MM.1S (cell line): ENCODE measurements at places on chromosomes 3 and 15.

GRCh38 chr15:36832774-36833463 lies 253.5 kb downstream of the CDIN1 start:
- DNase-seq = no peak

DNA sequence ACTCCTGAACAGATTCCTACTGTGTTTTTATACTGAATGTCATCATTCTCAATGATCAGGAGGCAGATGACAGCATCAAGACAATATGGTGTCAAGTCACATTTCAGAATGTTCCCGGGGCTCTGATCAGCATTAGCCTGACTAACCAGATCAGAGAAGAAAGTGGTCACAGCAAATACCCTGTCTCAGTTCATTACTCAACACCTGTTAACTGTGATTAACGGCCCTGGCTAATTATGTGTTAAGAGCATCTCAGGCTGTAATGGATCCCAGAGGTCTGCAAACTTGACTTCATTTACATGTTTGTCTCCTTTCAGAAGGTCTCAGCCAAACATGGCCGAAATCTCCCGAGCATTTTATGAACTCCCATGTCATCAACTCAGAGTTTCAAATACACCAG lies 833.7 kb downstream of the FHIT start:
- DNase-seq = no peak

DNA sequence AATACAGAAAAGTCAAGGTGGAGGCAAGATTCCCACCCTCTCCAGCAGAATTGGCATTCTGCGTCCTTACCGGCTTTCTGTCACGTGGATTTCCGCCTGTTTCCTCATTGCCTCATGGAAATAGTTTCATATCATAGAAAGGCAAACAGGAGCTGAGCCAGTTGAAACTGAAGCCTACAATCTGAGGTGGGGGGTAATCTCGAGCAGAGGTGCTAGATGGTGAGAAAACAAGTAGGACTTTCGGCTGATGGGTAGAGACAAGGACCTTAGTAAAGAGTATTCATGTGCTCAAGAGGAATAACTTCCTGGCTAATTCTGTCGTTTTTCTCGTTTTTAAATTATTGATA lies 39.9 kb downstream of the LRCH3 start:
- no peak for DNase-seq

DNA sequence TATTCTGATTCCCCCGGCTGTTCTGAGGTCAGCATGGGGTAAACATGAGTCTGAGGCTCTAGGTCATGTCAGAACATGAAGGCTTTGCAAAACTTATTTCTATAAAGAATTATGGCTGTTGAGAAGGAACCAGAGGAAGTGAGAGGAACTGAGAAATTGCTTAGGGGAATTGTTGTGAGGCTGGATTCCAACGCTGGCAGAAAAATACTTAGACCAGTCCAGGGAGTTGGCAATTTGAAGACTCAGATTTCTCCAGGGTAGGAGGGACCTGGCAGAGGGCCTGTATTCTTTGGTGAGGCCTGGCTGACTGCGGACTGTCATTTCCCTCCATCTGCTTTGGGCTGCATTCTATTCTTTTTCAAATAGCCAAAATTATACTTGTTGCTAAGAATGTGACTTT lies 155.5 kb downstream of the PLD1 start:
- no peak for DNase-seq

DNA sequence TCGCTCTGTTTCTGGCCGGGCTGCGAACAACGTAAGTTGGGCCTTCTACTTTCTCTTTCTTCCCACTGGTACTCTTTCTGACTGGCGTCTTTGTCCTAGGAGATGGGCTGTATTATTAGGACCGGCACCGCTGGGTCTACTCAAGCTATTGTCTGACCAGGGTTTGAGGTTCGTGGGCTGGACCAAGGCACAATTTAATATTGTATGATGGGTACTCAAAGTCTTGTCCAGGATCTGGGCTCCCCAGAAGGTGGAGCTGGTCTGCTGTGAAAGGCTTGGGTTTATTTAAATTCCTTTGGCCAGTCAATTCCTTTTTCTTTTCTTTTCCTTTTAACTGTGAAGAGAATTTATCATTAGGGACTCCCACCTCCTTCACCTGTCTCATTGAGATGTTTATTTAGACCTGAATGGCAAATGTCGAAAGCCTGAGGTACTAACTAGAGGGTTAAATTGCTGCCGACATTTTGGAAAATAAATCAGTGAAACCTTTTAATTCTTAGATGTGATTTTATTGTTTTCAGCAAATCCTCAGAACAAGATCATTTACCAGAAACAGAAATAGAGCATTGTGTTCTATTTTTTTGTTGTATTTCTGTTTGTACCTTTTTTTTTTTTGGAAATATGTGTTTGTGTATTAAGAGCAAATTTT lies 410 bp downstream of the LRRC49 start:
- peak; percentile 33 for DNase-seq

GRCh38 chr3:16536996-16537395 lies 23.5 kb upstream of the RFTN1 start:
- no peak for DNase-seq

DNA sequence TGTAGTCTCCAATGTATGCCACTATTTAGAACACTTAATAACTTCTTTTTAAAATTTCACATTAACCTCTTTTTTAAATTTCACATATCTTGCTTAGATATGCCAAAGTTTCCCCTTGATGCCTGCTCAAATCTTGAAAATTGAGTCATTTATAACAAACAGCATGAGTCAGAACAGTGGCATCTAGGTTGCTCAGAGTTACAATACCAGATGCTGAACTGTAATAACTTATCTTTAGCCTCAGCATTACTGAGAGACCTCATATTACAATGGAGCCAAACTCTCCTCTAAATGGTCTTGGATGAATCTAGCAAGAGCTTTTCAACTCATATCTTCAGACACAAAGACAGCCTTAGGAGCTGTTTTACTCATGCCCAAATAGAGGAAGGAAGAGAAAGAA lies 439.3 kb upstream of the ARPP21 start:
- no peak for DNase-seq

DNA sequence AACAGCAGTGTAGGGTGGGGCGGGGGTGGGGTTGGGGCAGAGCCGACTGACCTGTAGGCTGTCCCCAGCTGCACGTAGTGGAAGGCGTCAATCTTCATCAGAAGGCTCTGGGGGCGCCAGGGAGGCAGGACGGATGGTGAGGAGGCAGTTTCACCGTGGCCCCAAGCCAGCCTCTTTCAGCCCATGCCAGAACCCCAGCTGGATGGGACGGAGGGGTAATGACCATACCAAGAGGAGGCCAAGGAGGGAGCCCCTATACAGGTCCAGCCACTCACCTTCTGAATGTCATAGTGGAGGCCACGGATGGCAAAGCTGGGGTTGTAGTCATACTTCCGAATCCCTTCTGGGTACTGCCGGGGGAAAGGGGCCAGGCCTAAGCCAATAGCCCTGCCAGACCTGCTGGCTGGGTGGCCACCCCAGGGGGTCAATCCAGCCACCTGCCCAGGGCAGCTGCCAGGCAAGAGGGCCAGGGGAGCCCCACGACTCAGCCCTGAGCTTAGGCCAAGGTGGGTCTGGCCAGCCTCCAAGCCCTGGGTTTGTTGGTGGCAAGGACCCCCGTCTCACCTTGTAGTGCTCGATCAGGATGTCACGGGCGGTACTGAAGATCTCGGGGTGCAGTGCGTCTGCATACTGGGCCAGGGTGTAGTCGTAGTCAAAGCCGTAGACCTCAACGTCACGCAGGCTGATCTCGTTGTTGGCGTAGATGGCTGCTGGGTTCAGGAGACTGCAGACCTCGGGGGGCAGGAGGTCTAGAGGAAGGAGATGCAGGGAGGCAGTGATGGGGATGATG lies 4.9 kb downstream of the NT5DC2 start:
- no peak for DNase-seq

DNA sequence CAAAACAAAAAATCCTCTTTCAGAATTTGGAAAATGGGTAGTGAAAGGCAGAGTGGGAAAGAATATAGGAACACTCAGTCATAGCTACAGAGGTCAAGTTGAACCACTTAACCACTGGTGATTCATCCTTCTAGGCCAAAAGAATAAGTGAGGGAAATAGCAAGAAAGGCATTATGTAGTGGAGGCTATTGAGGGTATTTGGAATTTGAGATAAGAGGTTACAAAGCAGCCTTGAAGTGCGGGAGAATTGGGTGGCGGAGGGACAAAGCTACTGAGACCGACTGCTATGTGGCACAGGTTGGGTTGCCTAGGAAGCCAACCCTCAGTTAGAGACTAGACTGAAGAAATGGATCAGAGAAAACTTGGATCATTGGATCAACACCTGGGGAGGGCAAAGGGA lies 109.5 kb downstream of the SYNPR start:
- DNase-seq = no peak

GRCh38 chr3:105827959-105828358 lies 40.9 kb downstream of the CBLB start:
- no peak for DNase-seq

DNA sequence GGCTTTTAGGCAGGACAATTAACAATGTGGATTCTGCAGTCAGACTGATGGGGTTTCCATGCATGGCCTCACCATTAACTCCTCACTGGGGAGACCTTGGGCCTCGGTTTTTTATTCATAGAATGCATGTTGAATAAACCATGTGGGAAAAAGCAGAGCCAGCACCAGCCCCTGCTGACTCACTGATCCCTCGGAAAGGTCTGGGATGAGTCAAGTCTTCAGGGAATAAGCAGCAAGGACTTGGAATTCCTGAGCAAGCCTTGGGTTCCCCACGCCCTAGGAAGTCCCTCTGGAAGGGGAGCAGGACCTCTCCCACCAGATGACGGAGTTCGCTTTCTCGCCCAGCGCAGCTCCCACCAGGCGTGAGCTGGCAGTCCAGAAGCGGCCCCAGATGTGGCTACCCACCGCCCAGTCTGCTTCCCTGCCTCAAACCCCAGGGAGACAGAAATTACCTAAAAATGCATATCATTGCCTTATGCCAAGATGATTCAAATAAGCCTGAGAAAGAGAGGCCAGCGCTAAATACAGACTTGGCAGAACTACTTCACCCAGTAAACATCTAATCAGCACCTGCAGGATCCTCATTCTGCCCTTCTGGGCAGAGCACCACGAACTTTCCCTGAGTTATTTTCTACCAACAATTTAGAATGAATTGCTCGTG lies 45.4 kb downstream of the BTD start:
- peak; percentile 73 for DNase-seq

- peak; percentile 59 for DNase-seq
These were observed 38.2 kb upstream of the RHO start for GRCh38 chr3:129490273-129490675.

- no peak for DNase-seq
These were observed 115.1 kb downstream of the PLCL2 start for GRCh38 chr3:16999871-17000270.

DNA sequence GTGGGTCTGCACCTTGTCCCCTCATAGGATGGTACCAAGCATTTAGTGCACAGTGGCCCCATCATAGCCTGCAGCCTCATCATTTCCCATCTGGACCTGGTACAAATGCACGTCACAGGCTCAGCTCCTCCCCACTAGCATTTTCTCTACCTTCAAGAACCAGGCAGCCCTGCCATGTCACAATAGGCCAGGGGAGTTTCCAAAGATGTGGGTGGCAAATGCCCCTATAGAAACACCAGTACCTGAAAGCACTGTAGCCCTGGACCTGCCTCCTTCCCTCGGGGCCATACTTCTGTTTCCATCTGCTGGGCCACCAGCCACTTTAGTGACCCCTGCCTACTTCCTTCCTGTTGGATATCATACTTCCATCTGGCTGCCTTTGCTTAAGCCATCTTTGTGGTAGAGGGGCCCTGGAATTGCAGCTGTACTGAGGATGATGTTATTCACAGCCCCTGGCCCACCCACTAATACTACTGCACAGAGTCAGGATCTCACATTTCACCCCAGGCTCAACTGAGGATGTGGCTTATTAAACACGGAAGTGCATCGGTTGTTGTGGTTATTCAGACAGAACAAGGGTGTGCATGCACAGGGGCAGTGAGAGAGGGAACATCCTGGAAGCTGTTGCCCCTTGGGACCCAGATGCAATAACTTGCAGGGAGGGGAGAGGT lies 3.8 kb downstream of the TCTA start:
- DNase-seq = peak; percentile 76

- DNase-seq = no peak
These were observed 126.5 kb downstream of the ECT2 start for GRCh38 chr3:172877011-172877410.

GRCh38 chr3:136036306-136036705 lies 70.8 kb downstream of the PPP2R3A start:
- DNase-seq = no peak

GRCh38 chr15:73560501-73561117 lies 72.6 kb downstream of the NPTN start:
- DNase-seq = peak; percentile 64

DNA sequence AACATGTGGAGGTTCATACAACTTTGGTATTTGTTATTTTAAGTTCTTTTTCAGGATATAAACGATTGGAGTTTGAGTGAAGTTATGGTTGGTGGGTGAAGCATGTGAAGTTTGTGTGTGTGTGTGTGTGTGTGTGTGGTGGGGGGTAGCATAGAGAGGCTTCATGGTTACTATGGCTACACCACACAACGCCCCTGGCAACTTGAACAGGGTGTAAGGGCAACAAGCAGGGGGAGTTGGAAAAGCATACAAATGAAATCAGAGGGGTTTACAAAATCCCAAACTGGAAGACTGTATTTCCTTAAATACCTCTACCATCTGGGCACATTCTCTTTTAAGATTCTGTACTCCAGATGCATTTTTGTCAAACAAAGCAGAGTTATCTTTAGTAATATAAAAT lies 207.5 kb downstream of the SV2B start:
- no peak for DNase-seq

GRCh38 chr3:175410251-175410650 lies 551.1 kb downstream of the NAALADL2 start:
- DNase-seq = no peak

GRCh38 chr15:32732574-32733157 lies 14.9 kb downstream of the GREM1 start:
- no peak for DNase-seq

DNA sequence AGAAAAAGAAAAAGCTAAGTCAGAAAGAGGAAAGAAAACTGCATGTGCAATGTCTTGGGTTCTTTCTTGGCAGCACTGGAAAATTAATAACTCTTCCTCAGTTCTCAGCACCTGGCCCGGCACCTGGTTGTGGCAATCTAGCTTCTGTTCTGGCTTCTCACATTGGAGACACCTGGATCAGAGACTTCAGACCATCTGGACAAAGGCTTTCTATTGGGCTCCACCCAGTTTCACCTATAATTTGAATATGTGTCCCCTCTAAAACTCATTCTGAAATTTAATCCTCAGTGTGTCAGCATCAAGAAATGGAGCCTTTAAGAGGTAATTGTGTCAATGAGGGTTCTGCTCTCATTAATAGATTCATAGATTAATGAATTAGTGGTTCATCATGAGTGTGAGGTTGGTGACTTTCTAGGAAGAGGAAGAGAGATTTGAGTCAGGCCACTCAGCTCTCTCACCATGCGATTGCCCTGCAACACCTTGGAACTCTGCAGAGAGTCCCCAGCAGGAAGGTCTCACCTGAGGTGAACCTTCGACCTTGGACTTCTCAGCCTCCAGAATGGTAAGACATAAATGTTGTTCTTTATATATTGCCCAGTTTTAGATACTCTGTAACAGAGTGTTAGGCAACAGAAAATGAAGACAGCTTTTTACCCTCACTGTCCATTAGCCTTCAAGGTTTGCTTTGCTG lies 679.9 kb downstream of the NTRK3 start:
- peak; percentile 23 for DNase-seq
